ENCODE measurements at places on chromosomes 7 and 10. TPM values are rescaled to one million over a fixed set of nuclear protein-coding genes. Genes with fewer than 3 reads are reported as not detected.
A peak's percentile ranks its signal among the peaks of the same experiment; 100 is the strongest.

ADRA2A gene
- total RNA-seq = 0.31 TPM

IKZF5 gene
- 86.1 TPM for total RNA-seq

HOXA4 gene
- 5.0 TPM for total RNA-seq

SEMA3D gene
- total RNA-seq = 0.36 TPM

UPK3BL2 gene
- 1.9 TPM for total RNA-seq

AS3MT gene
- total RNA-seq = 7.0 TPM

ASB13 gene
- total RNA-seq = 10.3 TPM

CAV1 gene
- 259 TPM for total RNA-seq

CYP3A5 gene
- total RNA-seq = not detected

SLC13A1 gene
- not detected for total RNA-seq

PLPP4 gene
- 0.19 TPM for total RNA-seq

- DNase-seq = peak; percentile 78
These were observed 7.5 kb downstream of the CPA1 start for GRCh38 chr7:130387628-130388403.

DNA sequence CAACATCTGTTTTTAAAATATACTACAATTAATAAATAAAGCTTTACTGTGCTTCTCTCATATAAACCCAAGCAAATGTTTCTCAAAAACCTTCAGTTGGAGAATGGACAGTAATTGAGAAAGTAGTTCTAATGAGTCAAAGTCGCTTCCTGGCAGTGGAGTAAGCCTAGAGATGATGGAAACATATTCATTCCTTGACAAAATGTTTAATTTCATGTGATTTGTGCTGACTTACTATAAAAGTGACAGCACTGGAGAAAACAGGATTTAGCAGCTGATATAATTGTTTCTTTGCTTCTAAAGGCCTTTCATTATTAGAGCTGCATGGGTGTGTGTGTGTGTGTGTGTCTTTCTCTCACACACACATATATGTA lies 9.0 kb downstream of the ELMO1 start:
- no peak for DNase-seq

DNA sequence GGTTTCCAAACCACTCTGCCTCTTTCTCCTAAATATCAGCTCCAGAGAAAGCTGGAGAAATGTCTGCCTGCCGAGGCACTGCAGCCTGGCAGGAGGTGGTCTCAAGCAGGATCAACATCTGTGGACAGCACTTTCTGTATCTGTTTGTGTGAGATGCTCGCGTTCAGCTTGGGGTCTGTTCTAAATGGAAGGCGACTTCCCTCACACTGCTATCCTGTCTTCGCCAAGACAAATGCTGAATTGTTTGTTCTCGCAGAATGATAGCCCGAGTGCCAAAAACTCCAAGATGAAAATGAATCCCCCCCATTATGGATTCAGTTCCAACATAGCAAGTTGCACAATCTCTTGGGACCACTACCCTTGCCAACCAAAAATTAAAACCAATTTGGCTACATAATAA lies 72.2 kb upstream of the PALS2 start:
- no peak for DNase-seq

GRCh38 chr10:28738200-28738599 lies 60.9 kb downstream of the BAMBI start:
- DNase-seq = no peak

- DNase-seq = no peak
These were observed 132.3 kb downstream of the ARHGAP22 start for GRCh38 chr10:48472501-48473069.

- no peak for DNase-seq
These were observed 76.1 kb upstream of the HDAC9 start for GRCh38 chr7:18419456-18419855.

DNA sequence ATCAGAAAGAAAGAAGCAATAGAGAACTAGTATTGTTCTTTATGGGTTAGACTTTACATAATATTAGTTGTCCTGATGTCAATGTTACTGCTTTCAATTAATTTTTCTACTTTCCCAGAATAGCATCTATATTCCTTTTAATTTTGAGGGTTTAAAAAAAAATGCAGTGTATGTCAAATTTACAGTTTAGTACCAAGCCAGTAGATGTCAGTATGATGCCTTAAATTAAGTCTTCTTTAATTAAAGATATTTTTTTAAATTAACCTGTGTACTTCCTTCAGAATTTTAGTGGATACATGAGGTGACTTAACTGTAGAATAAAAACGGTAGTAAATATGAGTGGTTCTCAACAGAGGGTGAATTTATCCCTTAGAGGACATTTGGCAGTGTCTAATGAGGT lies 35.2 kb upstream of the STOX1 start:
- no peak for DNase-seq

- no peak for DNase-seq
These were observed 21.9 kb upstream of the GATAD1 start for GRCh38 chr7:92425311-92425947.

DNA sequence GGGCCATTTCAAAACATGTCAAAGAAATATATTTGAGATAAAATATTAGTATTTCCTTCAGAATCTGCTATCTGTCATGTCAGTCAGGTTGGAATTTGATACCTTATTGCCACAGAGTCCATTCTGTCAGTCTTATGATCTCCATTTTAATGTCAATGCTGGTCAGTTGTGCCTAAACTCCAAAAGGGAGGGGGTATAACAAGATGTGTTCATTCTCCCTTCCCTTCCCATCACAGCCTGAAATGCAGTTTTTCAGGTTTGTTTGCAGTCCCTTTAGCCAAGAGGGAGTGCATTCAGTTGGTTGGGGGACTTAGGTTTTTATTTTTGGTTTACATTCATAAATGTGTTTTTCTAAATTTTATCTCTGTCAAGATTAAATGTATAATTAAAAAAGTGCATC lies 59.8 kb upstream of the INHBA start:
- no peak for DNase-seq

DNA sequence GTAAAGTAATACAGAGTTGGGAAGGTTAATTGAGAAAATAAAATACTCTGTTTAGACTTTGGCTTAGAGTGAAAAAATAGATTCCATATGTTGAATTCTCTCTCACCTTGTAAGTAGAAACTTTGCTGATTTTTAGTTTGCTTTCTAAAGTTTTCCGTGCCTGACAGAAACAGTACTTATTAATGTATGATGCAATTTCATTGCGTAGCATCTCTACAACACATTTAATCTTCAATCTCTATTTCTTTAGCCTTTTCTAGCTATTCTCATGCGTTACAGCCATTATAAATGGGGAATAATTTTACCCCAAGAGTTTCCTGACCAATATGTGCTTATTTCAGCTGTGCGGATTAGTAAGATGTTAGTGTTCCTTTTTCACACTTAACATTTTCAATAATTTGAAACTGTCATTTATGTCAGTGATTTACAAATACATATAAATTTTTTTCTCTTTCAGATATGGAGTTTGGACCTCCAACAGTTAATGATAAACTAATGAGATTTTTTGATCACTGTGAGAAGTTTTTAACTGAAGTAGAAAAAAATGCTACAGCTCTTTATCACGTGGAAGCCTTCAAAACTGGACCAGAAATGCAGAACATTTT lies 3.3 kb downstream of the MINPP1 start:
- no peak for DNase-seq

DNA sequence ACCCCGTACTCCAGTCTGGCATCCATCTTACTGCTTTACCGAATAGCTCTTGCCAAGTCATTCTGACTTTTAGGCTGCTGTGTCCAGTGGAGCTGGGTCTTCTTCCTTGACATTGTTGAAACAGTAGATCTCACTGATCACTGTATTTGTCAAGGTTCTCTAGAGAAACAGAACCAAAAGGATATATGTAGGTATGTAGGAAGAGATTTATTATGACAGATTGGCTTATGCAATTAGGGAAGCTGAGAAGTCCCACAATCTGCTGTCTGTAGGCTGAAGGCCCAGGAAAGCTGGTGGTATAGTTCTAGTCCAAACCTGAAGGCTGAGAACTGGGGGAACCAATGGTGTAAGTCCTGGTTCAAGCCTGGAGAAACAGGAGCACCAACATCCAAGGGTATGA lies 12.1 kb upstream of the PRRT4 start:
- no peak for DNase-seq

GRCh38 chr10:60186315-60187071 lies 203.2 kb downstream of the ANK3 start:
- peak; percentile 45 for DNase-seq

Data from myocyte (in vitro differentiated cells).